ENCODE measurements at places on chromosomes 7 and 10. TPM values are rescaled to one million over a fixed set of nuclear protein-coding genes. Genes with fewer than 3 reads are reported as not detected.

LRWD1 gene
- 23.4 TPM for total RNA-seq

RSPH10B gene
- 0.04 TPM for total RNA-seq

OR9A2 gene
- not detected for total RNA-seq

WDR86 gene
- total RNA-seq = 0.38 TPM

FFAR4 gene
- total RNA-seq = 0.14 TPM

CC2D2B gene
- total RNA-seq = 0.13 TPM

DLX5 gene
- not detected for total RNA-seq

AMZ1 gene
- total RNA-seq = 0.06 TPM

CPA2 gene
- 0.09 TPM for total RNA-seq

WDFY4 gene
- not detected for total RNA-seq

EPHB6 gene
- total RNA-seq = 0.40 TPM

Measured in A549 treated with CORT108297 at 1 μM for 4 hours (cell line).